Left kidney (tissue), 8 donors: ENCODE measurements at places on chromosomes 11 and 22. TPM values are rescaled to one million over a fixed set of nuclear protein-coding genes. Genes with fewer than 3 reads are reported as not detected.

DNA sequence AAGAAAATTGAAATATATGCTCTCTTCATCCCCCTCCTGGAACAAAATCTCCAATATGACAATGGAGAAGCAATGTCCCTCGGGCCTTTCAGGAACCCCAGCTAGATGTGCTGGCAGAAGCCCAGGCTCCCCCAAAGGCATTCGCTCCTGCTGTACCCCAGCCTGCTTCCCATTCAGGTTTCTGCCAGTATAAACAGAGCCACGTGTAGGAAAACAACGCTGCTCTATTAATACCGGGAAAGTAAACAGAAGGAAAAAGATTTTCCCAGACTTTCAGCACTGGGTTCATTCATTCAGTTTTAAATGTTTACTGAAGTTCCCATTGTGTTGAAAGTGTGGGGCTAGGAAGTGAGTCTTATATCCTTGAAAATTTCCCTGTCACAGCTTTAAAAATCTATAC lies 147.1 kb downstream of the CADM1 start:
- DNase-seq: no peak

- DNase-seq: no peak
These were observed 39.3 kb upstream of the LINC01488 start for GRCh38 chr11:69442012-69442806.

- no peak for DNase-seq
These were observed 5.1 kb downstream of the PGGHG start for GRCh38 chr11:293852-294661.

- no peak for DNase-seq
These were observed 30.5 kb upstream of the CYP2D6 start for GRCh38 chr22:42160830-42161696.

- no peak for DNase-seq
These were observed 200.4 kb downstream of the KIF18A start for GRCh38 chr11:27907530-27907929.

DNA sequence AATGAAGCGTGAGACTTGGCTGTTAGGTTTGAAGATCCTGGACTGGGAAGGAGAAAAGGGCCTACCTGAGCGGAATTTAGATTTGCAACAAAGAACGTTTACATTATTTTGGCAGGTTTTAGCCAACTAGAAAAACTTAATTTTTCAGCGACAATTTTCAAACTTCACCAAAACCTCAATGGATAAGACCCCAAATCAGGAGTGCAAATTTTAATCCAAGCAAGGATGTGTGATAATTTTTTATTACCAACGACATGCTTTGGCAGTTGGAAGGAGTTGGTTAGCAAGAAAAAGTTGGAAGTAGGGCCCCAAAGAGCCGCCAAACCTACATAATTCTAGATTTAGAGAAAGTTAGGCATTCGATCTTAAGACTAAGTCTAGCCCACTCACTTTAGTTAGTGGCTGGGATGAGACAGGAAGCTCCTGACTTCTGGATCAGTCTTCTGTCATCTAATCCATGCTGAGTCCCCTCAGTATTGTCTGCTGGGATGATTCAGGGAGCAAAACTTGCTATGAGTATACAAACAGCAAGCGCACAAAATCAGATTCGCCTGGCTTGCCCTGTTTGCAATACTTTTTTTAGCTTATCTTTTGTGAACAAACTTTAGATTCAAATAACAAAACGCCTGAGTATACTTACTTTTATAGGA lies 787 bp upstream of the RDX start:
- DNase-seq: no peak

MUC5AC gene
- polyA plus RNA-seq: 0.03 TPM

SDHD gene
- 176 TPM for polyA plus RNA-seq
